ENCODE measurements at places on chromosomes 12 and 14.

DNA sequence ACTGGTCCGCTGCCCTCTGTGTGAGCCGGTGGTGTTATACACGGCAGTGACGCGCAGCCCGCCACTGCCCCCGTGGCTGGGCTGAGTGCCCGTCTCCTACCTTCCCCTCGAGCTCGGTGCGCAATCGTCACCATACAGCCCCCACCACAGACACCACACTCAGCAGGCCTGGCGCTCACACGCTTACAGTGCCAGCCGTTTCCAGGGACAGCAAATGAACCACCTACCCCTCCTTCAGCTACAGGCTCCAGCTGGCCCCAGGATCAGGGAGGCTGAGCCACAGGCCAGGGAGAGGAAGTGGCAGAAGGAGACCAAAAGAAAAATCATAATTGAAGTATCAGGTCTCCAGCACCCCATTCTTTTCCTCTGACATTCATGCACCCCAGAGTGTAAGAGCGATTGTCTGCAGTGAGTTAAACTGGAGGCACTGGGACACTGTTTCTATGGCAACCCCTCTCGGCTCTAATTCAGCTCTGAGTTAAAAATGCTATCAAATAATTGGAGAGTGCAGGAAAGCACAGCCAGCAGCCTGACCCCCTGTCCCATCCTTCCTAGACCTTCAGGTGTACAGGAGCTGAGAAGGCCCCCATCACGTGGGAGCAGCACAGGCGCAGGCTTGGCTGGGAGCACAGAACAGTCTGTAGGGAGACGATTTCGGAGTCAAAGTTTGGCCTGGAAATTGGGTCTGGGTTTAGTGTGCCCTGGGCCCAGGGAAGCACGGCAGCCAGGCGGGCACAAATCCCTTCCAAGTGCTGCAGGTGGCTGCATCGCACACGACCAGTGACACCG lies 18.0 kb downstream of the LRTM2 start:
- no peak for DNase-seq
- H3K4me3 ChIP-seq, result no peak overlapping the region
- H3K27ac ChIP-seq, result no peak overlapping the region
- H3K27me3 ChIP-seq, result peaks cover 28% of the 10 kb centered on the region
- H3K4me1 ChIP-seq, result no peaks in the 10 kb centered on the region

- no peak overlapping the region for H3K27ac ChIP-seq
- no peak for DNase-seq
- no peak overlapping the region for H3K4me3 ChIP-seq
These were observed 571.2 kb downstream of the BCL11B start for GRCh38 chr14:98700748-98701147.

DNA sequence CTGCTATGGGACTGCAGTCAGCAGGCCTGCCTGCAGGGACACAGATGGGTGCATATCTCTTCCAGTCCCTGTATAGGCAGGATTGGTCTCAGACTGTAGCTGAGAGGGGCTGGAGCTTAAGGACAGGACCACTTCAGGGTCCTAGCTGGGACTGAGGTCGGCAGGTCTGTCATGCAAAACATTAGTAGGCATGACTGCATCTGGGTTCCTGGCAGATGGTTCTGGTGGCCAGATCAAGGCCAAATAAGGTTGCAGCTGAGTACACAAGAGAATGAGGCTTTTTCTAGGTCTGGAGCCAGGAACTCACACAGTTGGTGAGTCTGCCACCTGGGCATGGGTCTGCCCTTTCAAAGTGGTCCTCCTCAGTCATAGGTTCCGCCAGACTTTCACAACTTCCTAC lies 155.8 kb downstream of the TPH2 start:
- no peak overlapping the region for H3K27ac ChIP-seq
- no peaks in the 10 kb centered on the region for H3K4me1 ChIP-seq
- H3K36me3 ChIP-seq, result no peaks in the 10 kb centered on the region
- DNase-seq, result no peak
- no peak overlapping the region for H3K4me3 ChIP-seq

GRCh38 chr12:103865151-103865730 lies 24.2 kb upstream of the NT5DC3 start:
- H3K4me1 ChIP-seq, result no peaks in the 10 kb centered on the region
- DNase-seq, result no peak
- no peak overlapping the region for H3K27ac ChIP-seq
- H3K27me3 ChIP-seq, result peaks cover 6% of the 10 kb centered on the region
- no peaks in the 10 kb centered on the region for H3K36me3 ChIP-seq

- no peaks in the 10 kb centered on the region for H3K4me1 ChIP-seq
- no peaks in the 10 kb centered on the region for H3K36me3 ChIP-seq
- no peak overlapping the region for H3K27ac ChIP-seq
- H3K4me3 ChIP-seq, result no peak overlapping the region
- DNase-seq, result no peak
- H3K27me3 ChIP-seq, result no peaks in the 10 kb centered on the region
These were observed 802.3 kb downstream of the NRXN3 start for GRCh38 chr14:78972440-78972839.

DNA sequence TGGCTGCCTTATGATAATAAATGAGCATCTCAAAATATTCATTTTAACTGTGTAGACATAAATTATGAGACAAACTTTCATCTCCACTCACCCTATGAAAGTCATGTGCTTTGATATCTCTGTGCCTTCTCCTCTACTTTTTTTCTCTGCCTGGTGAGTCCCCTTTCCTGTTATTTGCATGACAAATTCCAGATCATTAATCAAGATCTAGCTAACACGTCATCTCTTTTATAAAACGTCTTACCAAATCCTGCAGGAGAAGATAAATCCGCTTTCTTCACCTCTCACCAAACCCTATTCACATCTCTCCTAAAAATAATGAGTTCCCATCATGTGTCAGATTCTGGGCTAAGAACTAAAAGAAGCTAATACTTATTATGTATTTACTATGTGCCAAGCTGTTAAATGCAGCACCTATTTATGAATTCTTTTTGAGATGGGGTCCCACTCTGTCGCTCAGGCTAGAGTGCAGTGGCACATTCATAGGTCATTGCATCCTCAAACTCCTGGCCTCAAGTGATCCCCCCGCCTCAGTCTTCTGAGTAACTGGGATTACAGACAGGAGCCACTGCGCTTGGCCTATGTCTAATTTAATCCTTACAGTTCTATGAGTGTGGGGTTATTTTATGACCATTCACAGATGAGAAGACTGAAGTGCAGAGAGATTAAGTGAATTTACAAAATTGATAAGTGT lies 26.7 kb downstream of the SPX start:
- H3K4me3 ChIP-seq, result no peak overlapping the region
- H3K4me1 ChIP-seq, result no peaks in the 10 kb centered on the region
- no peak for DNase-seq
- H3K27me3 ChIP-seq, result peaks cover 11% of the 10 kb centered on the region
- H3K27ac ChIP-seq, result no peak overlapping the region

- peak overlapping the region; percentile 36 for H3K27ac ChIP-seq
- H3K36me3 ChIP-seq, result peaks cover 79% of the 10 kb centered on the region
- H3K27me3 ChIP-seq, result no peaks in the 10 kb centered on the region
- no peak overlapping the region for H3K4me3 ChIP-seq
- H3K4me1 ChIP-seq, result peaks cover 6% of the 10 kb centered on the region
These were observed 43.9 kb downstream of the GIT2 start for GRCh38 chr12:109952160-109952858.

GRCh38 chr14:39419272-39419671 lies 13.0 kb downstream of the FBXO33 start:
- no peak overlapping the region for H3K4me3 ChIP-seq
- no peaks in the 10 kb centered on the region for H3K27me3 ChIP-seq
- DNase-seq, result no peak

DNA sequence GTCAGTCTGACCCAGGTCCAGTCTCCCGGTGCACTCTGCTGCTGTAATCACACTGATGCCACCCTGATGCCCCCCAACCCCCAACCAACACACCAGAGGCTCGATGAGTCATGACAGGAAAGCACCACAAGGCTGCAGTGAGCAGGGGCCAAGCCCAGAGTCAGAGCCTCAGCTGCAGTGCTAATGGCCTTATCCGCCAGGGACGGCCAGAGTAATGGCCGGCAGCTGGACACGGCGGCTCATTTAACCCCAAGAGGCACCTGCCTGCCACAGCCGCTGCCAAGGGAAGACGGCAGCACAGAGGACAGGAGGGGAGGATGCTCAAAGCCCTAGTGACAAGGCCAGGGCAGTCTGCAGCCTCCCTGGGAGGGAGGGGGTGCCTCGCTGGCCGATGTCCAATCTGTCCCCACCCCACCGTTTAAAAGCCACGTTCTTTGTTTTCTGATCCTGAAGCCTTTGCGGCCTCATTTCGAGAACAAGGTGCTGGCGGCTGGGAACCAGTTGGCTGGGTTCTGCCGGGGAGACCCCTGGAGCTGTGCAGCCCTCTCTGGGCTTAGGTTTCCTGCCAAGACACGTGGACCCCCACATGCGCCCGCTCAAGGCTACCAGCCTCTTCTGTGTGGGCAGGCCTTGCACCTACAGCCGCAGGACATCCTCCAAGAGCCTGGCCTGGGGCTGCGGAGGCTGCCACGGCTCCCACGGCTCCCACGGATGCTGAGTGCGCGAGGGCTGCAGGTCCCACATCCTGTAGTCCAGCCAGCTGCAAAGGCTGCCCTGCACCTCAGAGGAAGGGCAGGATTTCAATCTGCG lies 13.1 kb downstream of the CCDC85C start:
- no peak overlapping the region for H3K27ac ChIP-seq
- H3K4me3 ChIP-seq, result no peak overlapping the region
- H3K27me3 ChIP-seq, result no peaks in the 10 kb centered on the region
- H3K36me3 ChIP-seq, result peaks cover 7% of the 10 kb centered on the region
- no peak for DNase-seq

- H3K27me3 ChIP-seq, result no peaks in the 10 kb centered on the region
- H3K36me3 ChIP-seq, result peaks cover 73% of the 10 kb centered on the region
- peaks cover 78% of the 10 kb centered on the region for H3K4me1 ChIP-seq
- H3K27ac ChIP-seq, result peak overlapping the region; percentile 96
These were observed 2.8 kb upstream of the UBC start for GRCh38 chr12:124917135-124917840.

- H3K4me3 ChIP-seq, result no peak overlapping the region
- no peaks in the 10 kb centered on the region for H3K27me3 ChIP-seq
- H3K27ac ChIP-seq, result no peak overlapping the region
- H3K36me3 ChIP-seq, result no peaks in the 10 kb centered on the region
- DNase-seq, result no peak
These were observed 173.5 kb upstream of the KRR1 start for GRCh38 chr12:75684678-75685616.

GRCh38 chr12:130227641-130228040 lies 65.4 kb downstream of the FZD10 start:
- no peak for DNase-seq
- no peaks in the 10 kb centered on the region for H3K36me3 ChIP-seq
- H3K4me1 ChIP-seq, result no peaks in the 10 kb centered on the region
- H3K4me3 ChIP-seq, result no peak overlapping the region

DNA sequence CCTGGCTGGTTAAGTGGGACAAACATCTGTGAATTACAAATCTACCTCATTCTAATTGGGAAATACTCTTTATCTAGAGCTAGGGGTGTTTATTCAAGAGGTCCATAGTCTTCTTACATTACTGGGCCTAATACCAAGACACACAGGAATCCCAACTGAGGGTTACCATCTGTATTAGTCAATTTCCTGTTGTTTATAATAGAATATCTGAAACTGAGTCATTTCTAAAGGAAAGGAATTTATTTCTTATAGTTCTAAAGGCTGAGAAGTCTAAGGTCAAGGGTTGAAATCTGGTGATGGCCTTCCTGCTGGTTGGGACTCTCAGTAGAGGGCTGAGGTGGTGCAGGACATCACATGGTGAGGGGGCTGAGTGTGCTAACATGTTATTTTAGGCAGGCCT lies 36.0 kb downstream of the RTRAF start:
- no peak overlapping the region for H3K27ac ChIP-seq
- no peak overlapping the region for H3K4me3 ChIP-seq
- no peaks in the 10 kb centered on the region for H3K27me3 ChIP-seq
- H3K36me3 ChIP-seq, result no peaks in the 10 kb centered on the region
- peaks cover 2% of the 10 kb centered on the region for H3K4me1 ChIP-seq

DNA sequence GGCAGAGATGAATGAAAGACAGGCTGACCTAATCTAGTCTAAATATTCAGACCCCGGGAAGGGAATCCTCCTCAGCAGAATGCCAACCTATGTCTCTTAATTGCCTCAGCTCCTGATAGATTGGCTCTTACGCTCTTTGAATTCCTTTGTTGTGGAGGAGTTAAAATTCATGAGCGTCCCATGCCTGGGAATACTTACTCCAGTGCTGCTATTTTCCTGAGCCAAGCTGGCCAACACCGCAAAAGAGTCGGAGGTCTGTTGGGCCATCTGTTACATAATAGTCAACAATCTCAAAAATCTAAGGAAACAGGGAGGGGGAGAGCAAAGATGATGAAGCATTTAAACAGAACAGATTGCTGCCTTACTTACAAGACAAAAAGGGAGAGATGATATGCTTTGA lies 182.8 kb downstream of the ASCL1 start:
- H3K27ac ChIP-seq, result no peak overlapping the region
- no peaks in the 10 kb centered on the region for H3K36me3 ChIP-seq
- no peak overlapping the region for H3K4me3 ChIP-seq
- no peaks in the 10 kb centered on the region for H3K4me1 ChIP-seq
